ENCODE measurements at places on chromosomes 3 and 15.

- DNase-seq = no peak
Observed at GRCh38 chr15:82807920-82808633, 1.4 kb upstream of the WHAMM start.

GRCh38 chr3:41436983-41437382, 237.7 kb downstream of the CTNNB1 start:
- no peak for DNase-seq

DNA sequence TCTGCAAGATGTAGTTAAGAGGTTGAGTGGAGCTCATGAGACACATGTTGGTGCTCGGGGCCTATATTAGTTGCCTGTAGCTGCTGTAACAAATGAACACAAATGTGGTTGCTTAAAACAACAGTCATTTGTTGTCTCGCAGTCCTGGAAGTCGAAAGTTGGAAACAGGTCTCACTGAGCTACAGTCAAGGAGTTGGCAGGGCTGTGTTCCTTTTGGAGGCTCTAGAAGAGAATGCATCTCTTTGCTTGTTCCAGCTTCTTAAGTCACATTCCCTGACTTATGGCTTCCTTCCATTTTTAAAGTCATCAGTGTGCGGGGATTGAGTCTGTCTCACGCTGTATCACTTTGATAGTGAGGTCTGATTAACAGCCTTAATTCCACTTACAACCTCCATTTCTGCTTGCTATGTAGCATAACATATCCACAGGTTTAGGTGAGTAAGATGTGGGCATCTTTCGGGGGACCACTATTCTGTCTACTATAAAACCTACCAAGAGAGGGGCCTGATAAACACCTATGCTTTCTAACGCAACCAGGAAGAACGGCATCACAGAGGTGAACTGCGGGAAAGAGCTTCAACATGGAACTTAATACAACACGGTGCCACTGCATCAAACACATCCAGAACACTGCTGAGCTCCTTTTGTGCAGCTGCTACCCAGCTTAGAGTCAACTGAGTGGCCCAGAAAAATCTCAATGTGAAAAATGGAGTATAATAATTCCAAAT, 119.4 kb downstream of the ATP10A start:
- DNase-seq = no peak

DNA sequence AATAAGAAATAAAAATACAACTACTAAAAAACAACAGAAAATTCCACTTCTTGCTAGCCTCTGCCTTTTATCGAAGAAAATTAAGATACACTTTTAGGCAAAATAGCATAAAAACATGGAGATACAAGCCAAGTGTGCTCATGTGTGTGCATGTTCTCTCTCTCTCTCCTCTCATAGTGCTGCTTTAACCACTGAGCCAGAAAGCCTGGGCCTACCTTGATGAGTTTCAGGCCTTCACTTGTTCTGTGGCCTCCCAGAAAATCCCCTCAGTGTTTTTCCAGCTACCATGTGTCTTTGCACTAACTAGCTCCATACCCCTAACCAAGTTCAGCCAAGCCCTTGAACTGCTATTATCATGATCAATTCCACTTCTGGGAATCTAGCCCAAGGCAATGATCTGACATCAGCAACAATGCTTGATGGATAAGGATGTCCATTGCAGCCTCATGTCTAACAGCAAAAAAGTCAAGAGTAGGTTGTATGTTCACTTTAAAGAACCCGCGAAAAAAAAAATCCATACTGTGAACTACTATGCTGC, 18.1 kb downstream of the CYP11A1 start:
- DNase-seq = no peak

- no peak for DNase-seq
Observed at GRCh38 chr3:108342837-108343486, 46.6 kb downstream of the HHLA2 start.

DNA sequence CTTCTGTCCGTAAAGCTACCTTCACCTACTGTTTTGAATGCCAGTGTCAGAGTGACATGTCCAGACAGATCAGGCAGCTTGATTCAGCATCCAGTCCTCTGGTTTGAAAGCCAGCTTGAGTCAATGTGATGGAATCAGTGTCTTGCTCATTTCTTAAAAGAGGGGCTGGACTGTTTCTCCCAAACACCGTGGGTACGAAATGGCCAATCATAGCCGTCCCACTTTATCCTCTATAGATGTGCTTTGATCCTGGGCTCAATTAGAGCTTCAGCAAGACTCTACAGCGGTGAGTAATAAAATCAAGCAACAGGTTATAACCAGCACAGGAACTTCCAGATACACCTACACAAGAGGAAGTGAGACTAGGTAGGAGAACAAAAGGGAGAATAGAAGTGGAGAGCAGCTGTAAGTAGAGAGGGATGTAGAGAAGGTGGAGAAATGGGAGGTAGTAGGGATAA, 17.0 kb upstream of the OR5K1 start:
- no peak for DNase-seq

DNA sequence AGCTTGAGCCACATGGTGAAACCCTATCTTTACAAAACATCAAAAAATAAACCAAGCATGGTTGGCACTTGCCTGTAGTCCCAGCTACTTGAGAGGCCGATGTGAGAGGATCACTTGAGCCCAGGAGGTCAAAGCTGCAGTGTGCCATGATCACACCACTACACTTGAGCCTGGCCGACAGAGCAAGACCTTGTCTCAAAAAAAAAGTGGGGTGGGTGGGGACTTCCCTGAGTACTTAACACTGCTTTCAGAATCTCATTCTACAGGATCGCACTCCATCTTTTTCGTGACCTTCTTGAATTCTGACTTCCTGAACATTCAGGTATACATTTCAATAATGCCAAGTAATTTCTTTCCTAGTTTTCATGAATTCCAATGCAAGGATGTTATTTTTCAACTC, 91.3 kb downstream of the PDE8A start:
- no peak for DNase-seq

DNA sequence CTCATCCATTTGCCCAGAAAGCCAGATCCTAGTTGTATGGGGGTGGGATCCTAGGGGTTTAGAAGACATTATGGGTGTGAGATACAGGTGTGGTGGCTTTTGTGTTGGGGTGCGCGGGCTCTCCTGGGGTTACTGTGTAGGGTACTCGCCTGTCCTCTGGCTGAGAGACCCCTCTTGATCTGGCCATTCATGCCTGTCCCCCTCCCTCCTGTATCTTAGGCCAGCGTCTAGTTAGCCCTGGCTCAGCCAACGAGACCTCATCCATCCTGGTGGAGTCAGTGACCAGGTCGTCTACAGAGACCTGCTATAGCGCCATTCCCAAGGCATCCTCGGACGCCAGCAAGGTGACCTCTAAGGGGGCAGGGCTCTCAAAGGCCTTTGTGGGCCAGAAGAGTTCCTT, 41.4 kb downstream of the DNASE1L3 start:
- no peak for DNase-seq

DNA sequence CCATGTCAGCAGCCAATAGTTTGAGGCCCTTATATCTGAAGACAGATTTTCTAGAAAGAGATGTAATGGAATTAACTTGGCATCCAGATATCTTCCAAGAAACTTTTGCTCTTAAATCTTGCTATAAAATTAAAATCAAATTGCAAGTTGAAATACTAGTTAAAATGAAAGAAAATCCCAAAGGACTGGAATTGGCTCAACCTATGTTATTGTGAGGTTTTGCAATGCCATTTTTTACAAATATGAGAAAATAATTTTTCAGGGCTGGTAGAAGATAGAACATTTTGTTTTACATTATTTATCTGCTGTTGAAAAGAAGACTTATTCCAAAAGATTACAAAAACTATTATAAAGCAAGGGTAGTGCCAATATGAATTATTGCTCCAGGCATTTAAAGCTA, 92.2 kb upstream of the AGTR1 start:
- DNase-seq = no peak

GRCh38 chr3:99066863-99067262, 165.4 kb upstream of the DCBLD2 start:
- DNase-seq = no peak

- DNase-seq = no peak
Observed at GRCh38 chr3:193796089-193796488, 203.1 kb downstream of the OPA1 start.

- DNase-seq = no peak
Observed at GRCh38 chr3:170517242-170517945, 68.5 kb downstream of the SLC7A14 start.

DNA sequence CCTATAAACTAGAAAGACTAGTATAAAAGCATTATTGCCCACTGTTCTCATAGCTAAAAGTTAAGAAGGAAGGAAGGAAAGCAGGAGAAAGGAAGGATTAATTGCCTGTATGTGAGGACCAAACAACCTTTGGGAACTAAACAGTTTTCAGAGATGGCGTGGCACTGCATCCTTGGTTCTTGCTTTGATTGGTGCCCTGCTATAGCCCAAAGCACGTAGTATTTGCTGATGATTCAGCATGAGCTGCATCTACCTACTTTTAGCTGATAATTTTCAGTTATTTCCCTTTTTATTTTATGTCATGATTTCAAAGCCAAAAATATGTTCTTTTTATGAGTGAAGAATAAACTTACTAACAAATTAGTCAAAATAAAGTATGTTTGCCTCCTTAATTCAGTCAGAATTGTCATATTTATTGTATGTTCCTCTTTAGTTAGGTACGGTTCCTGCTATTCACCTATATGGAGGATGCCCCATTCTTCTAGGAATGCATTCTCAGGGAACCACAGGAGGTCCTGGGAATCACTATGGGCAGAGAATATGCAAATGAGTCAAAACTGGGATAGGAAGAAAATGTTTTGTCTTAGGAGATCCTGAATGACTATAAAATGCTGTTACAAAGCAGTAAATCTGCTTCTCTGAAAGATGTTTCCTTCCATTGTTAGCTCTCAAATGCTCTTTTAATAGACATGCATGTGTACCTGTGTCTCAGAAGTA, 65.4 kb upstream of the THSD4 start:
- DNase-seq = no peak

DNA sequence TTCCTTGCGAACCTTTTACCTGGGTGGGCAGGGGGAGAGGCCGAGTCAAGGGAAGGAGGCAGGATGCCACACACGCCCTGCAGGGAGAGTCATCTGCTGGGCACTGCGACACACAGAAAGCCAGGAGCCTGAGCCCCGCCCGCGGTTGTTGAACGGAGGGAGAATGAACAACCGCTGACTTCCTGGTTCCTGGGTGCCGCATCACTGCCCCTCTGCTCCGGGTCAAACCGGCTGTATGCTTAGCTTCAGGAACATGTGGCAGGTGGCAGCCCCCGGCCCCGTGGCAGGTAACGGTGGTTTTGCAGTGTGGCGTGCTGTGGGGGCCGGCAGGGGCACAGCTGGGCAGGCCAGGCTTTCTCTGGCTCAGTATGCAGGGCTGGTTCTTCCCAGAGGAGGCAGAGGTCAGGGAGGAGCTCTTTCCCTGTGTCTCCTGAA, 33.4 kb downstream of the APBA2 start:
- peak; percentile 17 for DNase-seq

- no peak for DNase-seq
Observed at GRCh38 chr15:62617741-62618140, 424.8 kb upstream of the TPM1 start.

DNA sequence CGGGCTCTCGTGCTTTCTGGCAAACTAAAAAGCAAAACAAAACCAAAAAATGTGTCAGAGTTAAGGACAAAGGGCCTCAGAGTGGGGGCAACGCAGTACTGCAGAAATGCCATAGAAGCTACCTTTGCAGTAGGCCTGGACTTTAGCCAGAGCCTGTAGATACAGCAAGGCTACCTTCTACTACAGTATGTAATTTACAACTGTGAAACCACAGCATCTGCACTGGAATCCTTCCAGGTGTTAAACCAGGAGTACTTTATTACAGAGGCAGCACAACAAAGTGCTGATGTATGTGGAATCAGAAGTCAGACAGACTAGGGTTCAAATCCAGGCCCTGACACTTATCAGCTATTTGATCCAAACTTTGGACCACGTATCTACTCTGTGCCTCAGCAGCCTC, 34.9 kb downstream of the RUBCN start:
- no peak for DNase-seq

DNA sequence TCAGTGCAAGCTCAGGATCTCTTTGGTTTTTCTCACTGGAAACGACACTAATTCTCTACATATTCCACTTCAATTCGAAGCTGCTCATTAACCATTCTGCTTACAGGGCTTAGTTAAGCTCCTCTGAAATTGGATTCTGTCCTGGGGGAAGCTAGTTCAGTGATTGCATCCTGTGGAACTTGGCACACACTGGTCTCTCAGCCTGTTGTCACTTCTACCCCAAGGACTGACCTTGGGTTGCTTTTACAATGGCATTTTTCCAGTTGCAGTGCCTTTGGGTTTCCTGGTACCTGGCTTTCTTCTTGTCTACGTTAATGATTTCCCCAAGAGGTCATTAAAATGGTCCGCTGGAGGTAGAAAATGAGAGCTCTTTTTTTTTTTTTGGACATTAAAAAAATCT, 33.3 kb upstream of the GABRB3 start:
- no peak for DNase-seq

GRCh38 chr3:108090049-108090700, 656 bp downstream of the CD47 start:
- DNase-seq = peak; percentile 52

- DNase-seq = no peak
Observed at GRCh38 chr15:75639191-75639708, 774 bp downstream of the IMP3 start.

- no peak for DNase-seq
Observed at GRCh38 chr15:99732751-99733267, 428 bp downstream of the LYSMD4 start.

DNA sequence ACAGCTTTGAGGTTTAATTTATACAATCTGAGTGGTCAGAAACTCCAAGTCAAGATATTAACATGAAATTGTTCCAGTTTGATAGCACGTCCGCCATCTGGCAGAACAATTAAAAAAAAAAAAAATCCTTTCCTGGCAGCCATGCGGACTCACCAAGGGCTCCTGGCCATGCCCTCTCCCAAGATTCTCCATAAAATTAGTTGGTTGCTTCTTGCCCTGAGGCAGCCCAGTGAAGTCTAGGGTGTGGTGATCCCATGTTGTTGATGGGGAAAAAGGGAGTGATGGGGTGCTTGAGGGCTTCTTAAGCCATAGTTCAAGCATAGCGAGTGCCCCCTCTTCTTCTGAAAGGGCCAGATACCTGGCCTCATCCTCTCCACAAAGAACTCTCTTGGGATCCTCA, 81.7 kb upstream of the CCNL1 start:
- no peak for DNase-seq

DNA sequence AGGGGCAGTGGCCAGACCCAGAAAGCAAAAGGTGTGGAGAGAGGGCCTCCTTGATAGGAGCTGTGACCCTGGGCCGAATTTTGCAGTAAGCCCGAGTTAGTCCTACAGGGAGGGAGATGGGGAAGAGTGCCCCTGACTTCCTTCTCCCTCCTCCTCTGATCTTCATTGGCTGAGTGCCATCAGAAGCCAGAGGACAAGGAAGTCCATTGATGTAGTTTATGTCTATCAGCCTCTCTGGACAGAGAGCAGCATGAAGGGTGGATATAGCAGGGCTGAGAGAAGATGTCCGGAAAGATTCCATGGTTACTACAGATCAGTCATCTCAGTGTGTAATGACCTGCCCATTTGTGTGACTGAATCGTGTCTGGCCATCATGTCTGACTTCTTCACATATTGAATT, 102.5 kb upstream of the FAM3D start:
- no peak for DNase-seq

- DNase-seq = no peak
Observed at GRCh38 chr3:159882790-159883779, 105.5 kb upstream of the IL12A start.
